CD4-positive, alpha-beta T cell treated with Interleukin-2 at 100 ng/mL for 4 hours (primary cell): ENCODE measurements at places on chromosomes 2 and 18.

- peak; percentile 7 for DNase-seq
These were observed 8.6 kb downstream of the CCNT2 start for GRCh38 chr2:134927195-134927594.

DNA sequence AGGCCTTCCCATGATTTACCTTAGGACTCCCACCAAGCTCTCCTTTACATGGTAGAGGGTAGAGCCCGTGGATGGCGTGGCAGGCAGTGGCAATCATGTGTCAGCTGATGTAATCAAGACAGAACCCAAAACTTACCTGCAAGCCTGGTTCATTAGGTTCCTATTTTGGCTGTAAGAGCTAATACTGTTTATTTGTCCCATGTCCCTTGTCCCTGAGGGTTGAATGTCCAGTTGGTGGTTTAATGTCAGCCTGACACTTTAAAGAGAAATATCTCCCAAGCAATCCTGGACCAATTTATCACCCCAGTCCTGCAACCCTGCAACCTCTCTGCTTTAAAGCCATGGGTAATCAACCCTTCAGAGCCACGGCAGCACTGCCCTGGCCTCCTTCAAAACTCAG, 6.0 kb upstream of the FABP1 start:
- no peak for DNase-seq

GRCh38 chr2:50556934-50557575, 474.9 kb downstream of the NRXN1 start:
- no peak for DNase-seq

DNA sequence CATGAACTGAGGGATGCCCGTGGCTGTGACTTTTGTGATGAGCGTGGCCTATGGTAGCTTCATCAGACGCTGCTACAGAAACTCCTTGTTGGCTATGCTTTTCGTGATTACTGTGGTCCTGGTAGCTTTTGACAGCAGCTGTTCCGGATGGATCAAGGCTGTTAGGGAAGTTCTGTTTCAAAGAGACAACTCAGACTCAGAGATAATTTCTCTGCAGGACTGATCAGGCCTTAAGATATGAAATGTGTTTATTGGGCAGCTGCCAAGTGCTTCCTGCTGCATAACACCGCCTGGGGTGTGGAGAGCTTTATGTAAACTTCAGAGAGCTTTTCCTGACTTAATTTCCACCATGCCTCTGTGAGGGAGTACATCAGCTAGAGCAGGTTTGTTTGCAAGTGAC, 243.8 kb downstream of the TSN start:
- DNase-seq = no peak

GRCh38 chr2:182826064-182826463, 40.4 kb downstream of the FRZB start:
- DNase-seq = no peak

DNA sequence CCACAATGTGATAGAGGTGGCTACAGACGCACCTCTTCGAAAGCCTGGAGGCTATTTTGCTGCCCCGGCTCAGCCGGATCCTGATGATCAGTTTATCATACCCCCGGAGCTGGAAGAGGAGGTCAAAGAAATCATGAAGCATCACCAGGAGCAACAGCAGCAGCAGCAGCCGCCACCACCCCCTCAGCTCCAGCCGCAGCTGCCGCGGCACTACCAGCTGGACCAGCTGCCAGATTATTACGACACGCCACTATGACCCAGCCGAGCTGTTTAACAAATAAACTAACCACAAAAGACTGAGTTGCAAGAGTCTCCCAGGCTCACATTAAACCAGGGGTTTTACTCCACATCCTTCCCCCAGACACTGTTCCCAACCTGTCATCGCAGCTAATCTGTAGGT, 263.8 kb downstream of the PHLPP1 start:
- no peak for DNase-seq

DNA sequence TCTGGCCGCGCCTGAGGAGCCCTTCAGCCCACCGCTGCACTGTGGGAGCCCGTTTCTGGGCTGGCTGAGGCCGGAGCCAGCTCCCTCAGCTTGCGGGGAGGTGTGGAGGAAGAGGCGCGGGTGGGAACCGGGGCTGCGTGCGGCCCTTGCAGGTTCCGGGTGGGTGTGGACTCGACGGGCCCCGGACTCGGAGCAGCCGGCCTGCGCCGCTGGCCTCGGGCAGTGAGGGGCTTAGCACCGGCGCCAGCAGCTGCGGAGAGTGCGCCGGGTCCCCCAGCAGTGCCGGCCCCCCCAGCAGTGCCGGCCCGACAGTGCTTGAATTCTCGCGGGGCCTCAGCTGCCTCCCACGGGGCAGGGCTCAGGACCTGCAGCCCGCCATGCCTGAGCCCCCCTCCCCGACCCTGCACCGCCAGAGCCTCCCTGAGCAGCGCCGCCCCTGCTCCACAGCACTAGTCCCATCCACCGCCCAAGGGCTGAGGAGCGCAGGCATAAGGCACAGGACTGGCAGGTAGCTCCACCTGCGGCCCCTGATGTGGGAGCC, 534.2 kb downstream of the ZNF804A start:
- DNase-seq = no peak

GRCh38 chr2:45256173-45256866, 247.1 kb upstream of the SIX2 start:
- DNase-seq = no peak

DNA sequence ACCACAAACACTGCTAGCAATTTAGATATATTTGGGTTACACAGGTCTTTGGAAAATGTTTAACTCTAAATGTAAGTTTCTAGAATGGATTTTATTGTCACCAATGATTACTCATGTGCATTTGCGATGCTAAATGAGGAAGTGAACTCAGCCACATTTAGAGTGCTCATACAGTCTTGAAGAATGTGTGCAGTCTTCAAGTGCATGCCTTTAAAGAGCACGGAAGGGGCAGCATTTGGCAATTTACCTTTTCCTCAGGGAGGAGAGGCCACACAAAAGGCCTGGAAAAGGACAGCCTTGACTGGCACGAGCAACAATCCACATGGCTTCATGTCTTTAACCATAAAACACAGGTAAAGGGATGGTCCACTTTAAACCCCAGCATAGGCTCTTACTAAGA, 78.5 kb upstream of the STK17B start:
- DNase-seq = no peak

- peak; percentile 54 for DNase-seq
These were observed 584 bp downstream of the AAK1 start for GRCh38 chr2:69642709-69643601.

- no peak for DNase-seq
These were observed 114.0 kb downstream of the DSEL start for GRCh38 chr18:67402543-67402942.

- DNase-seq = no peak
These were observed 113.2 kb upstream of the ALPP start for GRCh38 chr2:232265329-232265728.

- DNase-seq = no peak
These were observed 67.5 kb downstream of the ATP9B start for GRCh38 chr18:79136742-79137141.

DNA sequence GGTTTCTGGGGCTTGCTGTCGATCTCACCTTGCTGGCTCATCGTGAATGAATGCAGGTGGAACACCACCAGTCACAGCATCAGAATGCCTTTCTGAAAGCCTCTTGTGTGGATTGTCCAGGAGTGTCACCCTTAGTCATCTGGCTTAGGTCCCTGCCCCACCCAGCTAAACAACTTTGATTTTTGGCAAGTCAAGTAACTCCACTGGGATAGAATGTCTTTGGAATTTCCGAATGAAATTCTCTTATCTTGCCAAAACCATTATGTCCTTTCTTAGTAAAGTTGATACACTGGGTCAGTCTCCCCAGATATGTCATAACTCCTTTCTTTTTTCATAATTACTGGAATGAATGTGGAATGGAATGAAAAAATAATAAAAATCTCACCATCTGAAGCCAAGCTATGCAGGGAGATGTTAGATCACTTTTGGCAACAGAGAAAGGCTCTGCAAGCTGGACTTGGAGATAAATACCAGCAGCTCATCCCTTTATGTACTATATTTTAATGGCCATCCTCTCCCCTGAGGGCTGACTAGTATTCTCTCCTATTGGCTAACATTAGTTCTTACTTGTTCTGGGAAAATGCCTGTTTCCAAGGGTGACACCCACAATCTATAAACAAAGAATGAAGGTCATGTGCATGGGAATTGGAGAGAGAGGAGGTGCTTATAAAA, 35.4 kb downstream of the INSIG2 start:
- no peak for DNase-seq

- no peak for DNase-seq
These were observed 66.2 kb downstream of the MDH1 start for GRCh38 chr2:63654959-63655358.

DNA sequence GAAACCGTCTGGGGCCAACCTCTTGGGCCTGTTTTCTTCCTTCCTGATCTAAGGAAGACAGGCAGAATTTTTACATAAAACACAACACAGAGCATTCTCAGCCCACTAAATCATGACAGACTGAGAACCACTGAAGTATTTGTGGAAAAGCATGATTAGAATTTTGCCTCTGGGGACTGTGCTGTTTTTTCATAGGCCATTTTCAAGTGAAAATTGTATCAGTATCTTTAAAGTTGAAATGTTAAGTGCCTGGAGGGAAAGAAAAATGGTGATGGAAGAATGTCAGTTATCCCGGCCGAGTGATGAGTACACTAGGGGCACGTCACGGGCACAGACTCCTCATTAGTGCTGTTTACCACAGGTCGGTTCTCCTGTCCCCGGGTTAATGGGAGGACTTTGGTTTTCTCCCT, 36.9 kb downstream of the EHD3 start:
- no peak for DNase-seq

DNA sequence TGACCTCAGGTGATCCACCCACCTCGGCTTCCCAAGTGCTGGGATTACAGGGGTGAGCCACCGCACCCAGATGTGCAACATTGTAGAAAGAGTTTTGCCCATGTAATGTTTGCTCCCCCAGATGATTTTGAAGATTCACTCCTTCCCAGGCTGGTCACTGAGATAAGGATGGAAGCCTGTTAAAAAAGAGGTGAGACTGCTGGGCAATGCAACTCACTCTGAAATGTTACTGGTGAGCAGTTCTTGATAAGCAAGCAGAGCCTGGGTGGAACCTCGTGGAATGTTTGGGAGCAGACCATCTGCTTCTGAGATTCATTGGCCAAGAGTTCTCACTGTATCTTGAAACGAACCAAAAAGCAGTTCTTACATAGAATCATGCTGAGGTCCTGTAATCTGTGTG, 19.7 kb downstream of the GRP start:
- no peak for DNase-seq

- DNase-seq = no peak
These were observed 8.8 kb upstream of the SNED1 start for GRCh38 chr2:240989451-240990265.

GRCh38 chr2:83596592-83597282, 862.3 kb downstream of the SUCLG1 start:
- no peak for DNase-seq

GRCh38 chr2:233498126-233498525, 68.5 kb downstream of the USP40 start:
- DNase-seq = no peak

DNA sequence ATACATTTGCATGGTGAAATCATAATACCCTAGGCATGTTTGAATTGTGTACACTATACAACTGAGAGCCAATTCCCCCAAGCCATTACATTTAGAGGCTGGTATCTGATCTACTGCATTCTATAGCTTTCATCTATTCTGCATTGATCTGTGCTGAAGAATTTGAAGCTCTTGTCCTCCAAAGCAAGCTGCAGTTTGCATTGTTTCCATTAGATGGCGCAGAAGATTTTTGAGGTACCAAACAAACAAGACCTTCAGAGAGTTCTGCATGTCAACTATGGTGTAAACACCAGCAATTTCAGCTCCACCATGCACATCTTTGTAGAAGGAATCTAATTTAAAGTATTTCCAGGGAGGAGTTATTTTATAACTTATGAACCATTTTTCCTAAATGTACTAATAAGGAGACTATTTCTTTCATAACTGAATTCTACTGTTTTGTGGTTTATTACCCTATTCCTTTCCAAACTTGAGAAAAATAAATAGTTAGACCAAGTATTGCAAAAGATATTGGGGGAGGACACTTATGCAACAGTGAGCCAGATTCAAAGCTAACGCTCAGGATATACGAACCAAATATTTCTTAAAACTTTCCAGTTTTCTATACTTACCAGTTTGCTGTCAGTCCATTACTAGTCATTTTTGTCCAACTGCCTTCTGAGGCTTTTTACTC, 761.8 kb upstream of the ACVR2A start:
- DNase-seq = peak; percentile 74

GRCh38 chr2:11679486-11680181, 9.6 kb upstream of the NTSR2 start:
- no peak for DNase-seq

DNA sequence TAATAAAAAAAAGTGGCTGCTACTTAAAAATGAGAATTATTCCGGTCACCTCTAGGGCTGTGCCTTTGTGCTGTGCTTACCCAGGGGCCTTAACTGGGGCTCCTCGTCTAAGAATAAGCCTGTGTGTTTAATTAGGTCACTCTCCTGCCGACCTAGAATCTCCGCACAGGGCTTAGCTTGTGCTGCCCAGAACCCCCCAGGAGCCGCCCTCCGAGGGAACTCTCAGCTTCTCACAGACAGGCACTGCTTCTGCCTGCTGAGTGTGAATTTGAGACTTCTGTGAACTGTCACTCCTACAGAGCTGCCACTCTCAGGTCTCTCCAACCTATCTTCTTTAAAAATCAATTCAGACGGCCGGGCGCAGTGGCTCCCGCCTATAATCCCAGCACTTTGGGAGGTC, 11.9 kb upstream of the NT5DC4 start:
- no peak for DNase-seq

- no peak for DNase-seq
These were observed 114.6 kb downstream of the SETBP1 start for GRCh38 chr18:44795241-44795640.

- no peak for DNase-seq
These were observed 18.7 kb upstream of the RASGRP3 start for GRCh38 chr2:33457556-33458247.

DNA sequence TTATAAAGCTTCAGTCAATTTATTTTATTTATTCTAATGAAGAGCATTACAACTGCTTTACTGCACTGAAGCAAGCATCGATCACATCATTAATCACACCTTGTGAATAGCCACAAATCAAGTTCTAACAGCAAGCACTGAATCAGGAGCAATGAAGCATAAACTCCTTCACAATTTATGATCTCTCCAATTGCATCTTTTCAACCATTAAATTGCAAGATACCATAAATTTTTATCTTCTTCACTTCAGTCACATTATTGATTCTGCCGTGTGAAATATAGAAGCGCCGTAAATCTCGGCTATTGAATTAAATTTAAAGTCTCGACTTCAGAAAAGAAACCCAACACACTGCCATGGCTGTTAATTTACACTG, 298.7 kb downstream of the CDCA7 start:
- DNase-seq = no peak

- no peak for DNase-seq
These were observed 136.9 kb downstream of the MAIP1 start for GRCh38 chr2:200092235-200092634.

GRCh38 chr2:26020231-26020640, 13.6 kb upstream of the RAB10 start:
- DNase-seq = no peak

DNA sequence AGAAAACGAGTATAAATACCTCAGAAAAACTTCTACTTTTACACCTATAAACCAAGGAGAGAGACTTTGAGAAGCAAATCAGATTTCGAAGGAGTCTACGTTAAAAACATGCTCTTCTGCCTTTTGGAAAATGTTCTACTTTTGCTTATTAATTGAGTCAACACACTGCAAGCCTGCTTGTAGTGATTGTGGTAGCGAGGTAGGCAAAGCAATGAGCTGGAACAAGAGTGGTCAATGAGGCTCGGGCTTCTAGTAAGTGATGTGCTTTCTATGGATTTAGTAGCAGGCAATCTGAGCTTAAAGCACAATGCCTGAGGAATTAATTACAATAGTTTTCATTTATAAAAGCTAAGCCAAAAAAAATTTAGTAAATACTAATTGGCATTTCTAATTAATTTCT, 103.4 kb upstream of the TFCP2L1 start:
- no peak for DNase-seq
